ENCODE measurements at places on chromosomes 5 and 9.
A peak's percentile ranks its signal among the peaks of the same experiment; 100 is the strongest.

- no peak for DNase-seq
Observed at GRCh38 chr9:137723783-137724445, 105.1 kb downstream of the EHMT1 start.

GRCh38 chr5:138641547-138642298 lies 66.5 kb upstream of the HSPA9 start:
- DNase-seq, result peak; percentile 58

DNA sequence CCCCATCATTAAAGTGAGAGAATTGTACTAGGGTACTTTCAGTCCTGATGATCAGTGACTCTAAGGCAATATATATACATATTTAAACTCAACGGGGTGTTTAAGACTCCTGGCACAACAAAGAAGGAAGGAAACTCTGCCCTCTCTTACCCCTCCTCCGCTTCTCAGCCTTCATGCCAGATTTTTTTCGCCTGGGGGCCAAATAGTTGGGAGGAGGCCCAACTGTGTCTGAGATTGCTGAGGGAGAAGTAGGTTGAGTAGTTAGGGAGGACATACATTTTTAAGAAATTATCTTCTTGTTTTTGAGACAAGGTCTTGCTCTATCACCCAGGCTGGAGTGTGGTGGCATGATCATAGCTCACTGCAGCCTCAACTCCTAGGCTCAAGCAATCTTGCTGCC lies 127.7 kb upstream of the SHB start:
- no peak for DNase-seq

GRCh38 chr9:976258-976942 lies at the start of gene DMRT3:
Gene DMRT3, plus strand, starts transcription at chr9:976655. Its CDS starts 347 bp downstream, at chr9:977002.
- DNase-seq, result no peak

DNA sequence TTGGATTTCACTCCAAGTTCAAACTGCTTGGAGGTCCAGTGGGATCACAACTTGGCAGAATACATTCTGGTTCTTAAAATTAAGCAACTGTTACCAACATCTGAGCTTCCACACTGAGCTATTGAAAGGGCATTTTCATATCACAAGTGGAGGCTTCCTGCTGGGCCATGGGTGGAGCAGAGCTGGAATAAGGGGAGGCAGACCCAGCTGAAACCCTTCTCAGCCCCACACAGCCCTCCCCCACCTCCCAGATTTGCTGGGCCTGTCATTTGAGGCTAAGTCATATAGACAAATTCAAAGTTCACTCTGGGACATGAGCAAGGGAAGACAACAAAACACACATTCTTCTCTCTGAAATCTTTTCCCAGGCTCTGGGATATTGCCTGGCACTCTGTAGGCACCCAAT lies 79.9 kb downstream of the ACTL7B start:
- no peak for DNase-seq

DNA sequence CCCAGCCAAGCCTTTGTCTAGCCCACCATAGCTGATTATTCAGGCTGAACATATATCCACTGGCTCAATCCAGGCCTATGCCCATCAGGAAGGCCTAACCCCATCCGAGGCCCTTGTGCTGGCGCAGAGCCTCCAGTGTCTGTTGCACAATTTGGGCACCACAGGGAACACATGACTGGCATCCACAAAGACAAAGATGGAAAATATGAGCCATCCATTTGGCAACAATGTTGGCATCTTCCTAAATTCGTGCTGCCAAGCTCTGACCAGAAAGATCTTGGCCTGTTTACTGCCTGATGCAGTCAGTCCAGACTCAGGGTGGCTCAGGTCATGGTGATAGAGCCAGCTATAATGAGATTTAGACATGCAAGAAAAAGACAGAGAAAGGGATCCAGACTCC lies 233.8 kb downstream of the PIK3R1 start:
- DNase-seq, result no peak

- DNase-seq, result no peak
Observed at GRCh38 chr9:75914002-75914401, 23.5 kb downstream of the PCSK5 start.

Measured in stimulated activated CD4-positive, alpha-beta T cell treated with anti-CD3 and anti-CD28 coated beads, Interleukin-15, amount 100 ng/mL, for 1 hour (primary cell).